Esophagus squamous epithelium (tissue), 5 donors: ENCODE measurements at places on chromosomes 11 and 22.

DNA sequence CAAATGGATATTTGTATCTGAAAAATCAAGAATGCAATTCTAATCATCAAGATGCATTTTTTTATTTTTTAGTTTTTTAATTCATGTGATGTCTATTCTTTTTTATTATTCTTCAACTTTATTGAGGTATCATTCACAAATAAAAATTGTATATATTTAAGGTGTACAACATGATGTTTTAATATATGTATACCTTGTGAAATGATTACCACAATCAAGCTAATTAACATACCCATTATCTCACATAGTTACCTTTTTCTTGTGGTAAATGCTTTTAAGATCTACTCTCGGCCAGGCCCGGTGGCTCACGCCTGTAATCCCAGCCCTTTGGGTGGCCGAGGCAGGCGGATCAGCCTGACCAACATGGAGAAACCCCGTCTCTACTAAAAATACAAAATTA is 3.7 kb downstream of the HBB start:
- no peak for DNase-seq

DNA sequence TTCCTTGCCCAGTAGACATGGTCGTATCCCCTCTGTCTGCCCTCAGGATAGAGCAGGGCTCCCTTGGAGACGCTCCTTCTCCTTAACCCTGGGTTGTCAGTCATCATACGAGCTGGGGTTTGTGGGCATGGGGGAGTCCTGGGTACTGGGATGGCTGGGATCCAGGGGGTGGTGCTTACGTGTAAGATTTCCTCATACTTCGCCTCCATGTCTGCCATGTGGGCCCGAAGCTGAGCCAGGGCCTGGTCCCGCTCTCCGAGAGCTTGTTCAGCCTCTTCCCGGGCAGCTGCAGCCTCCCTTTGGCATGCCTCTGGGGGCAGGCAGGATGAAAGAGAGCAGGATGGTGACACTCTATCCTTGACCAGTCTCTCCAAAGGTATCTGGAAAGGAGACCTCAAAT is 5.3 kb downstream of the NHERF4 start:
- DNase-seq, result no peak

GRCh38 chr11:70108250-70108649 is 30.1 kb downstream of the ANO1 start:
- DNase-seq, result no peak

DNA sequence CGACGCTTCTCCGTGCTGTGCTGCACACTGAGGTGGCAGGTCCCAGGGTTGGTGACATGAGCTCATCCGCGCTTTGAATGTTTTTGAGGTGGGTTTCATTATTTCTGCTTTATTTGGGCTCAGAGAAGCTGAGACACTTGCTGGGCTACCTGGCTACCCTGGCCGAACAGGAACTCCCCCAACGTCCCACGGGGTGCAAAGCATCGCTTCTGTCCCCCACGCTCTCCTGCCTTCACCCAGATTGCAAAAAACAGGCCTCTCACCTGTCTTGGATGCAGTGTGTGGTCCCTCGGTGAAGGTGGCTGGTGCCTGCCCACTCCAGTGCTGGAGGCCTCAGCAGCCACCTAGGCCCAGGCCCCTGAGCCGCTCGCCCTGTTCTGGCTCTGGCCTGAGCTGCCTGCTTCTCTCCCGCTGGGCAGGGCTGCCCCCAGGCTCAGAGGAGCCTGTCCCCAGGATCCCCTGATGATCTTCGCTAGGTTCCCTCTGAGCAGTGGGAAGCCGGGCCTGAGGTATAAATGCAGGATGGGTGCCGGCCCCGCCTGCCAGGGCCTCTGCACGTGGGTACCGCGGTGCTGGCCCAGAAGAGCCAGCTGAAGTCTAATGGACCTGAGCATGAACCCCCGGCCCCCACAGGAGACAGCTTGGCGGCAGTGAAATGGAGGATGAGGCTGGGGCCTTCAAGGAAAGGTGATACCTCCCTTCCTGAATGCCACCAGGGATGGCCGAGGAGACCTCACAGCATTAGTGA is 15.8 kb upstream of the MRGPRD start:
- no peak for DNase-seq

DNA sequence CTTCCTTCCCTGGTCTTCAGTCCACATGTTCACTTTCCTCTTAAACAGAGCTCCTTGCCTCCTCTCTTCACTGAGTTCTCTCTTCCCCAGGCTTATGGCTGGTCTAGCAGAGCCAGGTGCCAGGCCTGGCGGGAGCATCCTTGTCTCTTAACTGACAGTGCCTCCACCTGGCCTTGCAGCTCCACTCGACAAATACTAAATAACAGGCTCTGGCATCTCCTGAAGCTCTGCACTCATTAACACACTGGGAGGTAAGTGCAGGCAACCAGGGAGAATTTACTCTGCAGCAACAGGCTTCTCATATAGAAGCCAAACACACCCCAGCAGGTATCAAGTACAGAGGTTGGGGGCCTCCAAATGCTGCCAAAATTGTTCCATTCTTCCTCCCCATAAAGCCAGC is 438.1 kb downstream of the SOX6 start:
- DNase-seq, result no peak

DNA sequence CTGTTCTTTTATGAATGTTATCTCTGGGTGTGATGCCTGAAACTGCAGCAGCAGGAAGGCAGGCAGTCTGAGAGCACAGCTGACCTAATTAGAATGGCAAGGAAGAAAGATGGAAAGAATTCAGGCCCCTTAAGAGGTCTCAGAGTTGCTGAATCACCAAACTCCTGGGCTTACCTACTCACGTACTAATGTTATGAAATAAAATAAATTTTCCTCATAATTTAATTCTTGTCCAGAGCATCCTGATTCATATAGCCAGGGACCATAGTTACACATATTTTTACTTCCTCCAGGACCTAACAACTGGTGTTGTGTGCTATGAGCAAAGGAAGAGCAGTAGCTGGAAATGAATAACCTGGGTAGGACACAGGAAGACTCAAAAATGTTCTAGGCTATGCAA is 41.9 kb downstream of the SNX19 start:
- DNase-seq, result no peak

- no peak for DNase-seq
These were observed 574.0 kb downstream of the LRRC4C start for GRCh38 chr11:40885250-40885954.

DNA sequence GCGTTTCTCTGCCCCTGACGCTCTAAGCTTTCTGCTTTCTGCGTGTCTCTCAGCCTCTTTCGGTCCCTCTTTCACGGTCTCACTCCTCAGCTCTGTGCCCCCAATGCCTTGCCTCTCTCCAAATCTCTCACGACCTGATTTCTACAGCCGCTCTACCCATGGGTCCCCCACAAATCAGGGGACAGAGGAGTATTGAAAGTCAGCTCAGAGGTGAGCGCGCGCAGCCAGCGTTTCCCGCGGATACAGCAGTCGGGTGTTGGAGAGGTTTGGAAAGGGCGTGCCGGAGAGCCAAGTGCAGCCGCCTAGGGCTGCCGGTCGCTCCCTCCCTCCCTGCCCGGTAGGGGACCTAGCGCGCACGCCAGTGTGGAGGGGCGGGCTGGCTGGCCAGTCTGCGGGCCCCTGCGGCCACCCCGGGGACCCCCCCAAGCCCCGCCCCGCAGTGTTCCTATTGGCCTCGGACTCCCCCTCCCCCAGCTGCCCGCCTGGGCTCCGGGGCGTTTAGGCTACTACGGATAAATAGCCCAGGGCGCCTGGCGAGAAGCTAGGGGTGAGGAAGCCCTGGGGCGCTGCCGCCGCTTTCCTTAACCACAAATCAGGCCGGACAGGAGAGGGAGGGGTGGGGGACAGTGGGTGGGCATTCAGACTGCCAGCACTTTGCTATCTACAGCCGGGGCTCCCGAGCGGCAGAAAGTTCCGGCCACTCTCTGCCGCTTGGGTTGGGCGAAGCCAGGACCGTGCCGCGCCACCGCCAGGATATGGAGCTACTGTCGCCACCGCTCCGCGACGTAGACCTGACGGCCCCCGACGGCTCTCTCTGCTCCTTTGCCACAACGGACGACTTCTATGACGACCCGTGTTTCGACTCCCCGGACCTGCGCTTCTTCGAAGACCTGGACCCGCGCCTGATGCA is at the start of gene MYOD1:
MYOD1 (plus strand) TSS at position 544 of the 910 bp plus-strand sequence; CDS start at position 756, 212 bp downstream.
- DNase-seq, result no peak

DNA sequence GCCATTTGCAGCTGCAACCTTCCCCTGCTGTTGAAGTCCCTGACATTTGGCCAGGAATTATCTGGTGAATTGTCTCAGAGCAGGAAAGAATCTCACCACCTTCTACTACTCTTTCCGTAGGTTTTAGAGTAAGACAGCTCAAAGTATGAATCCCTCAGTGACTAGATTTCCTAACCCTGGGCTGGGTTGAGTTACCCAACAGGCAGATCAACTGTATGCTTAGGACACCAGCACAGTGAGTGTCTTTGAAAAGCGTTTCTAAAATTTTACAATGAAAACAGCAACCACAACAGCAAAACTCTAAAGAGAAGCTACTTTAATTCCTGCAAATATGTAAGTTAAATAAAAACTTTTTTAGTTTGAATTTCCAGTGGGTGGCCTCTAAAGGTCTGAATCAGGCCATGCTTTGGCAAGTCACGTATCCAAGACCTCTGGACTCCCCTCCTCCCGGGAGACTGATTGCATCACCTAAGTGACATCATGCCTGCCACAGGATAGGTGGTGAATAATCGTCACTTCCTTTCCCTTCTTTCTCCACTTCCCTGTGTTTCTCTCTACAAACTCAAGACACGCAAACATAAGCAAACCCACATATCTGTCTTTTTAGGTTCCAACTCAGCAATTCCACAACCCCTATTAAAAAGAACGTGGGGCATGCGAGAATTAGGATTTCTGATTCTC is 7.8 kb downstream of the OR8B12 start:
- no peak for DNase-seq

DNA sequence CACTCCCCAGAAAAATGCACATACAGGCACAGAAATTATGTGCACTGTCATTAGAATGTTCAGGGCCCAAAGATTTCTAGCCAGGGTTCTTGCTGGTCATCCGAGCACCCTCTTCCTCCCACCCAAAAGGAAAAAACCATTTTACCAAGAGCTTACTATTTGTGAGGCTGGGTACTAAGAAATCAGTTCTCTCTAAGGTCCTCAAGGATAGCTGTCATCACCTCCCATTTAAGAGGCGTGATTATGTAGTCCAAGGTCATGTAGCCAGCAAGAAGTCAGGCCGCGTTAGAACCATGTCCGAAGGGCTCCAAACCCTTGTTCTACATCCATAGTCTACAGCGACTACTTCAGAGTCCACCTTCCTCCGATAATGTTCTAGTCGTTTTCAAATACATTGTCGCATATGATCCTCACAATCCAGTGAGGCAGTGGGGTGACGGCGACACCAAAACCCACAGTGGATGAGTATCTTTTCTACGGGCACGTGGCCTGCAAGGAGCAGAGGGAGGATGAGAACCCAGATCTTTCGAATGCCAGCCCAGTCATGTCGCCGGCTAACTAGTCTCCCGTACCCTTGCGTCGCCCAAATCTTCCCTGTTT is 634 bp downstream of the TIMM8B start:
- DNase-seq, result no peak

- no peak for DNase-seq
These were observed 14.3 kb downstream of the TRIM22 start for GRCh38 chr11:5703741-5704536.

DNA sequence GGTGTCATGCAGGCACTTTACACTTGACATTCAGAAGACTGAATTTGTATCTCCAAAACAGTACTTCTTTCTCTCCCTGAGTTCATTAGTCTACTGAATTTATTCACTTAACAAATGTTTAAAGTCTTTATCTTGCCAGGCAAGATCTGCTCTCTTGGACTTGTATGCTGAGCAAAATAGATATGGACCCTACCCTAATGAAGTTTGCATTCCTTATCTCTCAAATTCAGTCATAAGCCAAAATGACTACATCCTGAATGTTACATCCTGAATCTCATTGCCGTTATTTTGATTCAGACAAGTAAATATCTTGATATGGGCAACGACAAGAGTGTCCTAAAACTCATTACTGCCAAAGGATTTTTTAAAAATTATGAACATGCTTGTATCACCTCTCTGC is 29.7 kb downstream of the FAR1 start:
- no peak for DNase-seq
